ENCODE measurements at places on chromosomes 1 and 21.

DNA sequence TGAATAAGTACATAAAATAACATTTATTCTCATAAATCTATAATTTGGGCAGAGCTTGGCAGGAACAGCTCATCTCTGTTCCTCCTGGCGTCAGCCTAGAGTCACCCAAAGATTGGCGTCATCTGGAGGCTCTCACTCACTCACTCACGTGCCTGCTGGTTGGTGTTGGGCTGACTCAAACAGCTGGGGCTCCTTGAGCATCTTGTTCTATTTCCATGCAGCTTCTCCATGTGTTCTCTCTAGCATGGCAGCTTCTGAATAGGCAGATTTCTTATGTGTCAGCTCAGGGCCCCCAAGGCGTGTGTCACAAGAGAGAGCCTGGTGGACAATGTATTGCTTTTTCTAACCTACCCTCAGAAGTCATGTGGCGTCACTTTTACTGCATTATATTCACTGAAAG is 70.6 kb upstream of the RAB3GAP2 start:
- DNase-seq, result no peak

DNA sequence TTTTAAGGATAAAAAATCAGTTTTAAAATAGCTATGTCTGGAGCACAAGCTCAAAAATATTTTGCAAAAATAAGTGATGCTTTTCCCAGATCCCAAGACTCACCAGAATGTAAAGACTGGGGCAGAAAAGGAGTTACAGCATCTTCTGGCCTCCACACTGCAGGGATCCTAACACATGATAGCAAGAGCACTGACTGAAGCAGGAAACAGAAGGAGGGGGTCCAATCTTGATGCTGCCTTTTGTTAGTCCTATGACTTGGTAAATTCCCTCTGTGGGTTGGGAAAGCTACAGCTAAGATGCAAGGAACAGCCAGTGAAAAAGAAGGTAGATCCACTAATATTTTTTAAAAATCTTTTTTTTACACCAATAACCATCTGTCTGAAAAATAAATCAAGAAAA is 54.2 kb upstream of the TNR start:
- no peak for DNase-seq

GRCh38 chr1:98723574-98723973 is 62.1 kb downstream of the SNX7 start:
- no peak for DNase-seq

- no peak for DNase-seq
Observed at GRCh38 chr1:221162939-221163338, 283.7 kb downstream of the HLX start.

GRCh38 chr1:152718238-152718637 is 10.3 kb downstream of the LCE4A start:
- no peak for DNase-seq

GRCh38 chr1:182770232-182770631 is 19.3 kb upstream of the NPL start:
- DNase-seq, result no peak

DNA sequence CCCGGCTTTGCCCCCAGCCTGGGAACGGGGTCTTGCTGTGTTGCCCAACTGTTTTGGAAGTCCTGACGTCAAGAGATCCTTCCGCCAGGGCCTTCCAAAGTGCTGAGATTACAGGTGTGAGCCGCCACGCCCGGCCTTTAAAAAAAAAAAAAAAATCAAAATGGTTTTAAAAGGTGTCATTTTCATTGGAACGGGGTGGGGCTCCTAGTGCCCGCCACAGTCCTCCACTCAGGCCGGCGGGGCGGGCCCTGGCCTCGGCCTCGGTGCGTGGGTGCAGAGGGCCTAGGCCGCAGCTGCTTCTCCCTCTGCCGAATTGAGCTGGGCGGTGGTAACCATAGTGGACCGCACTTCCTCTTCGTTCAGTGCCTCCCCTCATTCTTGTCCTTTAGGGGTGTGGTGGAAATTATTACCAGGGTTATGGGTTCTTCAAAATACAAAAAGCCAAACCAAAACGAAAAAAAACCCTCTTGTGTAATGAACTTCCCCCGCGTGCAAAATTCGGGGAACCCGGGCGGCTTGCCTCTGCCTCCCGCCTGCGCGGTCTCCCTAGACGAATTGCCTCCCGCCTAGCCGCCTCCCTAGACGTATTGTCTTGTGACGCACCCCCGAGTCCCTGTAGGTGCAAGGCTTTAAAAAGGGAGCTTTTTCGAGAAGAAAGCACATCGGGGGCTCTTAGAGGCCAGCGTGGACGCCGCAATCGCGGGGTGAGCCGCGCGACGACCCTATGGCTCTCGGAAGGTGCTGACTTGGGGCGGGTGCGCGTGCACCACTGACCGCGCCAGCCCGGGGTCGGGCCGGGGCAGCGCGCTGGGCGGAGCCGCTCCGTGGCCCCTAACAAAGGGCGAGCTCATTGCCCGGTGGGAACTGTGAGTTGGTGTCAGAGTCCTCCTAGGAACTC is 10.5 kb upstream of the SPEN start:
- no peak for DNase-seq

- peak; percentile 40 for DNase-seq
Observed at GRCh38 chr1:212671342-212672031, 28.2 kb downstream of the BATF3 start.

DNA sequence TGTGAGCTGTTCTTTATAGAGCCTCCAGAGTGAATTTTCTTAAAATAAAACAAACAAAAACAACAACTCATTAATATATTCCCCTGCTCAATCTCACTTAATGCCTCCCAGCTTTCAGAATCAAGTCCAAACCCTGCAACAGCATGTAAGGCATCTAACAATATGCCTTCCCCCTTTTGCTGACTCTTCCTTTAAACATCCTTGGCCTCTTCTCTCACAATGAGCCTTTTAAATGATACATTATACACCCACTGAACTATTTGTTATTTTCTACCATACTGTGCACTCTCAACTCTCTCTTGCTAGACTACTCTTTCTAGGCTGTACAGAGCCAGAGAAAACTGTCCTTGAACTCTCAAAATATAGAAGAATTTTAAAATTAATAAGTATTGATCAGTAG is 115.2 kb upstream of the SNX7 start:
- no peak for DNase-seq

GRCh38 chr21:30382201-30382600 is 10.1 kb upstream of the KRTAP13-2 start:
- DNase-seq, result no peak

DNA sequence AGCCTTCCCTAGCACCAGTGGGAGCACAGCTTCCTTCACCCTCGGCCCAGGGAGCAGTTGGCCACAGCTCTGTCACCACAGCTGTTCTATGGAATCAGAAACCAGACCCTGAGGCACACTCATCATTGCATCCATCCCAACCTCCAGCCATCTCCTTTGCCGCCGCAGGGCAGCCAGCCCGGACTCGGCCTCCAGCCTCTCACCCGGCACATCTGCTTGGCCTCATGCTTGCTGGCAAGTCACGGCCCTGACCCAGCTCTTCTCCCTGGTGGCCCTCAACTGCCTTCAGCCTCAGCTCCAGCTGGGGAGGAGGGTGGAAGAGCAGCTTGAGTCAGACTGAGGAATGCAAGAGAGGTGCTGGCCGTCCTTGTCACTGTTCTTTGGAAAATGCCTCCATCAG is 59.8 kb downstream of the TOR1AIP2 start:
- peak; percentile 18 for DNase-seq

DNA sequence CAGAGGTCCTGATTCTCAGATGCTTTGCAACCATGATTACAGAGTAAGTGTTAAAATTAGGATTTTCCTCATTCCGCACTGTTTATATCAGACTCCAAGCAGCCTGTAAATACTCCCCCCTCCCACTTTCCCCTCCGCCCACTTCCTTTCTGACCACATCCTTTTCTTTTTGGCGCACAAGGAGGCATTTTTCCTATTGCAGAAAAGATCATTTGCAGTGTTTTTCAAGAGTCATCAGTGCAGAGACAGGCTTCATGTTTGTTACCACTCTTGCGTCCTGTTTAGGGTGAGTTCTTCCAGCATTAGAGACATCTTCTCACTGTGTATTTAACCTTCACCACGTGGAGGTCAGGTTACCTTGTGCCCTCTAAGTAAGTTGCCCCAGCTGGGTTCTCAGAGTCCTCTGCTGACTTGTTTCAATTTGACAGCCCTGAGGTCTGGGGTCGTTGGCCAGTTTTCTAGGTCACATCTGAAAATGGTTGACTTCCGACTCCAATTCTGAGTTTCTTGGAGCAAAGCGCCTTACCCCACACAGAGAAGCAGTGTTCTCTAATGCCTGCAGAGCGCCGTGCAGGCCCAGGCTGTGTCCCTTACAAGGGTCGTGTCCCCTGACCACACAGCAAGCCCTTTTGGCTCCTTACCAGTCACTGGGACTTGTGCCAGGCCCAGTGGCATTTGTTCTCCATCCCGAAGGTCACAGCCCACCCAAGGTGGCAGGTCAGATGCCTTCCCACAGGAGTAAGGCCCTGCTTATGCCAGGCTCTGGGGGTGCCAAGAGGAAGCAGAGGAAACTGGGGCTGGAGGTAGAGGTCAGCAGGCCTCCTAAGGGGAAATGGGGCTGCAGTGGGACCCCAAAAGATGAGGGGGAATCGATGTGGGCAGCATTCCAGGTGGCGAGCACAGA is 85.6 kb downstream of the FAM78B start:
- no peak for DNase-seq

DNA sequence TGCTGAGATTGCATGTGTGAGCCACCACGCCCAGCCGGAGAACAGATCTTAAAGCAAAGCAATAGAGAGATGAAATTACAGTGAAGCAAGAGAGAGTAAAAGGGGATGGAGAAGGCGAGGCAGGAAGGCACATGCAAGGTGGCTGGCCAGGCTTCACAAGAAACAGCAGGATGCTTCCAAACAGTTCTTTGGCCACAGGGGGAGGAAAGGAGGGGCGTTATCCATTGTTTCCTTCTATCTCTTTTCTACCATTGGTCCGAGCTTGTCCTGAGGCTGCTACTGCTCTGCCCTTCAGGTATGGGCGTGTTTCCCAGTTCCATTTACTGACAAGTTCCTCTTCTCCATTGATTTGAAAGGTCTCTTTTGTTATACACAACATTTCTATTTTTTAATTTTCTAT is 33.7 kb upstream of the PARP1 start:
- DNase-seq, result no peak

- no peak for DNase-seq
Observed at GRCh38 chr1:2503554-2504224, 22.7 kb downstream of the PANK4 start.

DNA sequence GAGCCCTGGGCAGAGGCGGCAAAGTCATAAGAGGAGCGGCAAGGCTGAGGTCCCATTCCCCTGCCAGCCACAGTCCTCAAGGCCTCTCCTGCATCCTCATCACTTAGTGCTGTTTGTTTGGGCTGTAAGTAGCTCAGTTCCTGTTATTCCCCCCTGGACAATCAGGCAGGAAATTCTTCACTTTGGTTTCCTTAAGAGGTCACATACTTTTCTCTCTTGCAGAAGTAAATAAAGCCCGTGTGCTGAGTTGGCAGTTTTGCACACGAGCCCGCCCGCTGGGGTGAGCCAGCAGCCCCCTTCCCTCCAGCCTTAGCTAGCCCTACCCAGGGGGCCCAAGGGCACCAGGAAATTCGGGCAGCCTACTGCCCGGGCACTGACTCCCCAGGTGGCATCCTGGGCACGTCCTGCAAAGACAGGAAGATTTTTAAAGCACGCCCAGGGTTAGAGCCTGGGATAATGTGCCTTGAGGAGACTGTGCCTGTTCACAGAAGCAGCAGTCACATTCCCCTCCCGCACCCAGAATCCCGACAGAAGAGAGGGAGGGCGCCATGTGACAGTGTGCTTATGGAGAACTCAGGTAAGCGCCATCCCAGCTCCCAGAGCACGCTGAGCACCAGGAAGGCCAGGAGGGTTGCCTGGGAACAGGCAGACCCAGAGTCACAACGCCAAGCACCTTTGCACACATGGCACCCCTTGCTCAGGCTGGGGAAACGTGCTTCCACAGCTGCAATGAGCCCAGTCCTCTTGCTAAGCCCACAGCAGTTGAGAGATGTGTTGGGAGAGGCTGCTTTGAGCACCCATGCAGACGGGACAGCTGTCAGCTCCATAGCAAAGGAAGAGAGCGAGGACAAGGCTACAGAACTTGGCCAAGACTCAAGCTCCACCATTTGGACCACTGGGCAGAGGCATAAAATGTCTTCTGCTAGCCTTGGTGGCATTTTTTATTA is 144.5 kb upstream of the TMEM51 start:
- DNase-seq, result peak; percentile 86

GRCh38 chr1:24257373-24257772 is 61.8 kb upstream of the GRHL3 start:
- no peak for DNase-seq

GRCh38 chr1:156499194-156499841 is 1.3 kb downstream of the MEF2D start:
- no peak for DNase-seq

DNA sequence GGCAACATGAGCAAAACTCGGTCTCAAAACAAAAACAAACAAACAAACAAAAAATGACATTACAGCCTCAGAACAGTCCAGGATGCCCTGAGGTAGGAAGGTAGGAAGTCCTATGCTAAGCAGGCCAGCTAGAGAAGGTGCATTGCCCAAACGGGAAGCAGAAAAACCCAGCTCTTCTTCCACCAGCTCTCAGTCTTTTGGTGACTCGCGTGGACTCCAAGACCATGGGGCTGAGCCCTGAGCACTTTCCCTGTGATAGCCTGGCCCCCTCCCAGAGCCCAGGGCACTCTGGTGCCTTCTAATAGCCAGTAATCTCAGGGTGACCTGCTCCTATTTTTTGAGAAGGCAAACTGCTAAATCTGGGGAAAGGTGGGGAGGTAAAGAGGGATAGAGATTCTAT is 16.1 kb downstream of the PHLDA3 start:
- DNase-seq, result no peak

- no peak for DNase-seq
Observed at GRCh38 chr1:171196351-171196750, 11.3 kb downstream of the FMO2 start.

DNA sequence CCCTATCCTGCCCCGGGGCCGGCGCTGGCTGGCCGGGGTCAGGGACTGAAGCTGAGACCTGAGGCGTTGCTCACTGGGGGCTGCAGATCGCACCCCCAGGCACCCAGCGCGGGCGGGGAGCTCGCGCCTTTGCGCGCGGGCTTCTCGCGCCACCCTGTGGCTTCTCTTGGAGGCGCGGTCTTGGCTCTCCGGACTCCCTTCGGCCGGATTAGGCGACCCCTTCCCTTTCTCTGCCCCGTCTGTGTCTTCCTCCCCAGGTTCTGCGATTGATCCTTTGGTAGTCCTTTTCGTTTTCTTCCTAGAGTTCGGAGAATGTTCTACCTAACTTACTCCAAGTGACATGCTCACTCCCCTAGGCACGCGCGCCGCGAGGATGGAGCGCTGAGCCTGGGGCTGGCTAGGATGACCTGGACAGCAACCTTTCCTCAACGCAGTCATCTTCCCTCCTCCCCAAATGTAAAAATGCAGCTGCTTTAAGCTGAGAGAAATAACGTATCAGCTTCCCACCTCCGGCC is 495 bp upstream of the NTRK1 start:
- DNase-seq, result peak; percentile 48

GRCh38 chr1:80769208-80769750 is 1031.5 kb upstream of the ADGRL2 start:
- DNase-seq, result no peak

DNA sequence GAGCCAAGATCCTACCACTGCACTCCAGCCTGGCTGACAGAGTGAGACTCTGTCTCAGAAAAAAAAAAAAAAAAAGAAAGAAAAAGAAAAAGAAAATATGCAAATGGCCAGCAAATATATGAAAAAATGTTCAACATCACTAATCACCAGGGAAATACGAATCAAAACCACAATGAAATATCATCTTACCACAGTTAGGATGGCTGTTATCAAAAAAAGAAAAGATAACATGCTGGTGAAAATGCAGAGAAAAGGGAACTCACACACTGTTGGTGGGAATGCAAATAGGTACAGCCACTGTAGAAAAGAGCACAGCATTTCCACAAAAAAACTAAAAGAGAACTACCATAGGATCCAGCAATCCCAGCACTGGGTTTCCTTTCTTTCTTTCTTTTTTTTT is 477.5 kb downstream of the SMYD3 start:
- no peak for DNase-seq

- peak; percentile 25 for DNase-seq
Observed at GRCh38 chr1:185152187-185152767, 4.5 kb downstream of the TRMT1L start.

All from iris pigment epithelial cell (primary cell).